ENCODE measurements at places on chromosomes 6 and 20. TPM values are rescaled to one million over a fixed set of nuclear protein-coding genes. Genes with fewer than 3 reads are reported as not detected.
A peak's percentile ranks its signal among the peaks of the same experiment; 100 is the strongest.

- DNase-seq, result peak; percentile 72
Measured at GRCh38 chr20:23637282-23638221, at the start of gene CST3. TSS of gene CST3 (minus strand) at chr20:23637955. CDS start at chr20:23637862, 93 bp downstream.

- DNase-seq, result no peak
Measured at GRCh38 chr6:4924661-4925271, 79.1 kb downstream of the RPP40 start.

DNA sequence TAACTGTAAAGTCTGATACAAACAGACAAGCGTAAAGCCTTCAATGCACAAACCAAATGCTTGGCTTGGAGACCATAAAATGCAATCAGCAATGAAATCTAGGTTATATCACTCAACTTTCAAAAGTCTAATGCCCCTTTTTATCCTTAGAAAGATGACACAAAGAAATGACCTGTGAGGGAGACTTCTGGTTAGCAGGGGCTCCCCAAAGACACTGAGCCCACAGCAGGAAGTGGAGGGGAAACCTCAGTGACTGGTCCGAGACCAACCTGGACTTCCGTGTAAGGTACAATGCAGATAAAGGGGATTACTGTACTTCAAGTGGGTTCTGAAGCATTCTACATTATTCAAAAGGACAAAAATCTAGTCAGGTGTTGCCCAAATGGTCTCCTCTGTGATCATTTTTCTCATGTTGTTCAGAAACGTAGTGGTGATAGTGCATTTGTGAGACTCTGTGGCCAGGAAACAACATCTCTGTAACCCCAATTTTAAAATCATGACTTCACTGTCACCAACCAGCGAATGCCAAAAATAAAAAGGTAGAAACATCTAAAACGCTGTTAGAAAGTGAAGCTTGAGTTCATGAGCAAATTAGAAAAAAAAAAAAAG lies 88.2 kb downstream of the HIVEP2 start:
- no peak for DNase-seq

- DNase-seq, result no peak
Measured at GRCh38 chr6:150220634-150221551, 78.0 kb downstream of the PPP1R14C start.

The FAM217B gene
- total RNA-seq, result 14.8 TPM

The ZNF292 gene
- 39.9 TPM for total RNA-seq

GRCh38 chr6:26173836-26174145 lies 86.6 kb downstream of the HFE start:
- no peak for DNase-seq

GRCh38 chr6:27867945-27868300 lies 44.3 kb downstream of the OR2B2 start:
- no peak for DNase-seq

DNA sequence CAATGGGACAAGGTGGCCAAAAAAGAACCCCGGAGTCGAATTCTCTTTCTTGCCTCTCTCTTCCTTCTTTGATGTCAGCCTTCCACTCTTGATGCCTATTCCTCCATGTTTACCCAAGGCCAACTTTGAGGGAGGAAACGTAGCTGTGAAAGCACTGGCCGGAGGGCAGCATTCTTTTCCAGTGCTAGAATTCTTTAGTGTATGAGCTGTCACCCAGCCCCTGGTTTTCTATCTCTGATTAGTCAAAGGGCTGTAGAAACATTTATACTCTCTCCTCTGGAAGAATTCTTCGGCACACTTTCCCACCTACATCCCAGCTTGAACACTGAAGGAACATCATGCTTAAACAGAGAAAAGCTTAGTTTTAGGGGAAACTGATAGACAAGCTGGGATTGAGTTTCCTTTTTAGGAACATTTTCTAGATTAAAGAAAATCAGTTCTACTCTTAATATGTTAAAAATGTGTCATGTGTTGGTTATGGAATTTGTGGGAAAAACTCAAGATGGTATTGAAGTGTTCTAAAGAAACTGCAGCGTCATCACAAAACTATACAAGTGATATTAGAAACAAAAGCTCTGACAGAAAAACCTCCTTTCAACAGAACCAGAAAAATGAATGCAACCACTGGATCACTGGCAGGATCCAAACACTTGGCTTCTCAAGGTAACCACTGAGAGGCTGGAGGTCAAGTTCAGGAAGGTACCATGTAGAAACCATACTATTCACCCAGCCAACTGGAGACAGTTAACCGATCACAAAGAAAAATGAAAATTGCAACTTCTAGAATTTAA lies 20.7 kb upstream of the UTRN start:
- DNase-seq, result no peak

DNA sequence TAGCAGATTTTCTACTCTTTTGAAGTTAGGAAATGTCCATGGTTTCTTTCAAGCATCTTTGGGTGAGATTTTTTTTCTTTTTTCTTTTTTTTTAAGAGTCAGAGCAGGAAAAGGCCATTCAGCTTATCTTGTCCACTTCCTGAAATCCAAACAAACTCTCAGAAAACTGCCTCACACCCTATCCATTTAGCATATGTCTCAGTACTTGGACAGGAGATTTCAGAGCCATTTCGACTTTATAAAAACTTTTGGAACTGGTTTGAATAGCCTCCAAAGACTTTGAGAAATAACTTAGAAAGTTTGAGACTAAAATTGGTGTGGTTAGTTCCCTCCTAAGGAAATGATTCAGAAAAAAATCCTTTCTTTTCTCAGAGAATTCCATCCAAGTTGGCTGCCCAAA lies 125.1 kb downstream of the MYLK4 start:
- no peak for DNase-seq

DNA sequence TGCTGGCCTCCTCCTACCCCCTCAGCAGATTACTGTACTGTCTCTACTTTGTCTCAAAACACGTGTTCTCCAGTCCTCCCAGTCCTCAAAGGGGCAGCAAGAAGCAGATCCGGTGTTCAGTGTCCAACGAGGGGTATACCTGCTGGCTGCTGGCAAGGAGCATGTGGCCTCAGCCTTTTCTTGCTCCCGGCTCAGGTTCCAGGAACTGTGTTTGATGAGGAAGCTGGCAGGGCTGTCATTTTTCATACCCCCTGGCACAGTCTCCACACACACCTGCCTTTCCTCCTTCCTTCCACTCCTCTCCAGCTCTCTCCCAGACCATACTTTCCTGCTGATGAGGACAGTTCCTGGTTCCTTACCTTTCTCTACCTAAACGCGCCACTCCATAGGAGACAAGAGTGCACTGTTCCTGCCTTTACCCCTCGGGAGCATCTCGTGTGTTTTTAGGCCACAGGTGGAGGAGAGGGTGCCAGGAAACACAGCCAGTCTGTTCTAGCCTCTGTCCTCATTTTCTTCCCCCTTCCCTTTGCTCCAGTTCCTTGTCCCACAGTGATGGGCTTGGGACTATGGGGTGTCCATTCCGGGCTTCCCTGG lies 77.2 kb downstream of the SSR1 start:
- DNase-seq, result no peak

DNA sequence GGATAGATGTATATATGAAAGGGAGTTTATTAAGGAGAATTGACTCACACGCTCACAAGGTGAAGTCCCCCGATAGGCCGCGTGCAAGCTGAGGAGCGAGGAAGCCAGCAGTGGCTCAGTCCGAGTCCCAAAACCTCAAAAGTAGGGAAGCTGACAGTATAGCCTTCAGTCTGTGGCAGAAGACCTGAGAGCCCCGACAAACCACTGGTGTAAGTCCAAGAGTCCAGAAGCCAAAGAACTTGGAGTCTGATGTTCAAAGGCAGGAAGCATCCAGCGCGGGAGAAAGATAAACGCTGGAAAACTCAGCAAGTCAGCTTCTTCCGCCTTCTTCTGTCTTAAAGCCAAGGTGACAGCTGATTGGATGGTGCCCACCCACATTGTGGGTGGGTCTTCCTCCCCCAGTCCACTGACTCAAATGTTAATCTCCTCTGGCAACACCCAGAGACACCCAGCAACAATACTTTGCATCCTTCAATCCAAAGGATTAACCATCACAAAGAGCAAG lies 102.6 kb upstream of the GJE1 start:
- peak; percentile 27 for DNase-seq

The RHAG gene
- 0.60 TPM for total RNA-seq

The DCDC2 gene
- 1.4 TPM for total RNA-seq

GRCh38 chr20:47660983-47661700 lies 124.1 kb downstream of the SULF2 start:
- no peak for DNase-seq

The DEFB121 gene
- not detected for total RNA-seq

- no peak for DNase-seq
Measured at GRCh38 chr6:125791151-125791819, 525 bp downstream of the NCOA7 start.

DNA sequence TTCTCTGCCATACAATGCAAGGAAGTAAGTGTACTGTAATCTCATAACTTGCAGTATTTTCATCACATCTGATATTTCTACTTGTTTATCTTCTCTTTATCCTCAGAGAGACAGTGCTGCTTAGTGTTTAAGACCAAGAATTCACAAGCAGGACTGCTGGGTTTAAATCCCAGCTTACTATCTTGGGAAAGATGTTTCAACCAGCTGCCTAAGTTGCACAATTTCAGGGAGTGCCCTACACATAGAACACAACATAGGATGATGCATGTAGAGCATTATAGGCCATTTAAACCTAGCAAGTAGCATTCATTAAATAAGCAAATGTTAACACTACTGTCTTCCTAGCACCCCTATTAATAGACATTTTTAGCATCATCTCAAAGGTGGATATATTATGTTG lies 205.2 kb upstream of the CEP162 start:
- DNase-seq, result no peak

The RALGAPA2 gene
- total RNA-seq, result 18.2 TPM

- no peak for DNase-seq
Measured at GRCh38 chr20:1734269-1734858, 76.8 kb upstream of the SIRPG start.

DNA sequence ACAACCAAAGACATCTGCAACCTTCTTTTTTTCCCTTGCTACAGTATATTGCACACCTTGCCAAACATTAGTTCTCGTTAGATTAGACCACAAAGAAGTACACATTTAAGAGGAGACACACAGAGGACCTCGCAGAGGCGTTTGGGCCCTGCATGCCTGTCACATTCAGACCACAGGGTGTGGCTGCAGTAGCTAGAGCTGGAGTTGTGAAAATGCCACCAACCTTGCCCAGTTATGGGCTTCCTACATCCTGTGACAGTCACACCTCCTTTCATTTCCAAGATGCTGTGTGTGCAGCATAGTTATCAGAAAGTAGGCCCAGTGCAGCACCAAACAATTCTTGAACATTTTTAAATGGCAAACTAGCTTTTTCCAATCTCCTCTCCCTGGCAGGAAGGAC lies 2.4 kb downstream of the SYNE1 start:
- DNase-seq, result no peak

- no peak for DNase-seq
Measured at GRCh38 chr6:4906293-4907276, 97.3 kb downstream of the RPP40 start.

The ENPP1 gene
- total RNA-seq, result 30.8 TPM

GRCh38 chr6:84582997-84583396 lies 181.4 kb downstream of the TBX18 start:
- DNase-seq, result no peak

The PACRG gene
- 0.44 TPM for total RNA-seq

- DNase-seq, result no peak
Measured at GRCh38 chr6:110826236-110827129, 11.2 kb upstream of the CDK19 start.

DNA sequence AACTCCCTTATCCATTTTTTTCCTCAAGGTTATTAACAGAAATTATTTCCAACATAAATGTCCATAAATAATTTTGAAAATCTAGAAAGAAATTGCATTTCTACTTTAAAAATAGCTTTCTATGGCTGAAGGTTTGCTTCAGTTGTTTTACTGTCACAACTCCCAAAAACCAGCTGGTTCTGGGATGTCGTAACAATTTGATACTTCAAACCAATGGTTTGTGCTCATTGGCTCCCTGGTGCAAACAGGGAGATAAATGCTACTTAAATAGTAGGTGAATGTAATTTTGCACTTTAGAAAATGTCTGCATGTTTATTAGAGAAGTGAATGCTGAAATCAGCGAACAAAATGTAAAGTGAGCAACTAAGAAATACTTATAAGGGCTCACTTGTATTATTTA lies 31.1 kb downstream of the LAMA2 start:
- no peak for DNase-seq

DNA sequence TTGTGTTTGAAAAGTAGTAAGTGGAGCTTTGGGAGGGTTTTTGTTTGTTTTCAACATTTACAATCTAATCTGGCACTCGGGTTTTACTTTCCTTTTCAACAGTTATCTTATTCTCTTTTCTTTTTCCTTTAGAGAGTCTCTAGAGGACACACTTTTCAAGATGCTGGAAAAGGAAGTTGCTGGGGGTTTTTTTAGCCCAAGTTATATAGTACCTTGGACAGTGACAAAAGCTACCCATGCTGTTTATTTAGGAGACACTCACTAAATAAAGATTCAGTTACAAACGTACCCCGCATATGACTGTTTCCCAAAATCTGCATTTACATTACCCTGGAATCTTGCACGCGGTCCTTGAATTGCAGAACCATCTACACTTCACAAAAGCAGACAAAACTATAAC lies 78.8 kb downstream of the MAP7 start:
- no peak for DNase-seq

DNA sequence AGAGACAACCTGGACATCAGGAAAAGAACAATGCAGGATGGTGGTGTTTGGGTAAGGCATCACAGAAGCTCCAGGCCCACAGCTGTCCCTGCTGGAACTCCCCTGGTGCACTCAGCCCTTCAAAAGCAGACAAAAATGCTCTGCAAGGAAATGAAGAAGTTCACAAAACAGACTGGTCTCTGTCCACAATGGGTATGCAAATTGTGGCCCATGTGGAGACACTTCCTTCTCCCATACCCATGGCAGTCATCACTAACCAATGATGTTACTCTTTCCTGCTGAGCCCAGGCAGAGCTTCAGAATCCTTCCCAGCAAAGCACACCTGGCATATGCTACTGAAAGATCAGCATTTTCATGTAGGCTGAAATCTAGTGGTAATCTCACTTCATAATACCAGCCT lies 42.6 kb upstream of the PXDC1 start:
- no peak for DNase-seq

DNA sequence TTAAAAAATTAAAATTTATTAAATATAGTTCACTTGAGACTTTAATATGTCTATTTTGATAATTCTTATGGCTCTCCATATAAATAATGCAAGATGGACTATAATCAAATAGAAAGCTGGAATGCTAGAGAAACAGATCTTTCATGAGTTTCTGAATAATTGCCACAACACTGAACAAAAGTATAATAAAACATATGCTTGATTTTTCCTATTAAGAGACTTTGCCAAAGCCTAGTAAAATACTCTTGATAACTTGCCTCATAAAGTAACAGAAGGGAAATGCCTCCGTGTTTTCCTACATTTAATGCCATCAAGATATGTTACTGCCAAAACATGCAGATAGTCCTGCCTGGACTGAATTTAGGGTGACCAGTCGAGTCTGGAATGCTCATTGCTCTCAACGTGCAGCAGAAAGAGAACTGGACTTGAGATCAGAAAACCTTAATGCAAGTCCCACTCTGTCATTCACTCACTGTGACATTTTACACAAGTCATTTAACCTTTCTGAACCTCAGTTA lies 153.2 kb downstream of the AIG1 start:
- DNase-seq, result no peak

All from WTC11 (cell line).